ENCODE measurements at places on chromosomes 12 and 14.

- DNase-seq = no peak
Measured at GRCh38 chr12:132204793-132205270, 60.6 kb downstream of the NOC4L start.

- DNase-seq = peak; percentile 62
Measured at GRCh38 chr12:70180130-70180529, 63.1 kb upstream of the CNOT2 start.

DNA sequence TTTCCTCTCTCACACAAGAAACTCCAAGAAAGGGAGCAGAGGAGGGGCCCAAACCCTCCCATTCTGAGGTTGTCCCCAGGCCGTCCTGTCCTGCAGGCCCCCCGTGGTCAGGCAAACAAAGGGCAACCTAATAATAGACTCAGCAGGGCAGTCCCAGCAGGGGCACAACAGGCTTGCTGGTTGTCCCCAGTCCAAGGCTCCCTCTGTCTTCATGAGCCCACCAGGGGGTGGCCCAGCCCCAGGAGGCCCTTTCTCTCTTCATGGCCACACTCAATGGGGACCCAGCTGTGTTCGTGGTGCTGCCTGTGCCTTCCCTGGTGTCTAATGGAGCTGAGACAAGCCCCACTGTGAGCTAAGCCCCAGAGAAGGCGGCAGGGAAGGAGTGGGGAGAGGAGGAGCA, 359.9 kb downstream of the ADGRD1 start:
- no peak for DNase-seq

DNA sequence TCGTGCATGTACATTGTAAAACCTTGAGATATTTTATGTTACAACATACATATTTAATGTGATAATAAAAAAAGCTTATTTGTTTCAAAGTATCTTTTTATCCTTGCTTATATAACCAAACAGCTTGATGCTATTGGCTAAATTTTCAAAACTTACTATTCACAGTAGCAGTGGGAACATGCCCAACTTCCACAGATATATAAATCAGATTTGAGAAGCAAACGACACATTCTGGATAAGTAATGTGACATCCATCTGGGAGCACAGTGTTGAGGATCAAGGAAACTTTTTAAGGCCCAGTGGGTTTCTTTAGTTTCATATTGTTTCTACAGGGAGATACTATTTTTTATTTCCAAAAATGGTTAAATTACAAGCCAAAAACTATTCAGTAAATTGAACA, 350.7 kb downstream of the SEC23A start:
- DNase-seq = no peak

DNA sequence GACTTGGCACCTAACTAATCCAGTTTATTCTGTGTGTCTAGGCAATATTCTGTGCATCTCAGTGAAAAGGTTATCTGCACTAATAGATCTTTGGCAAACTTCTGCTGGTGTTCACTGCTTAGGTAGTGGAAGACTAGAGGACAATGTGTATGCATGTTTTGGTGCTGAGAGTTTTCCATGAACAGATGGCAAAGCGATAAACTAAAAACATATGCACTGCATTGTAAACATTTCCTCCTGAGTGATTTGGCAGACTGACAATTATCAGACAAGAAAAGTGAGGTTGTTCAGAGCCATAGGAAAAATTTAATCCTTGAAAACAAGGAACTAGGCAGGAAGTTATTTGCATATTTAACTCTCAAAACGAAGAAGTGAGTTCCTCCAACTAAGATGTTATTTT, 400.4 kb downstream of the ATP23 start:
- no peak for DNase-seq

DNA sequence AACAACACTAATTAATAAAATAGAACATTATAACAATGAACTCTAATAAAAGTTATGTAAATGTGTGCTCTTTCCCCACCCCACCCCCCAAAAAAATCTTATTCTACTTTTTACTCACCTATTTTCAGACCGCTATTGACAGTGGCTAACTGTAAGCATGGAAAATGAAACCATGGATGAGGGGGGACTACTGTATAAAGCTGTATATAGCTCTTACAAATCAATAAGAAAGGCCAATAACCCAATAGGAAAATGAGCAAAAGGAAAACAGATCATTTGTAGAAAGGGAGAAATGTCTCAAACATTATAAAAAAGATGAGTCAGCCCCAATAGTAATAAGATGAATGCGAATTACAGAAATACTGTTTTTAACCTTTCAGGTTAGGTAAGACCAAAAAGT, 27.4 kb downstream of the YEATS4 start:
- DNase-seq = no peak

GRCh38 chr14:39469094-39469710, 37.0 kb upstream of the FBXO33 start:
- no peak for DNase-seq

GRCh38 chr12:5085896-5086295, 42.2 kb downstream of the KCNA5 start:
- no peak for DNase-seq

- DNase-seq = no peak
Measured at GRCh38 chr14:54700717-54701116, 133.8 kb downstream of the SAMD4A start.

DNA sequence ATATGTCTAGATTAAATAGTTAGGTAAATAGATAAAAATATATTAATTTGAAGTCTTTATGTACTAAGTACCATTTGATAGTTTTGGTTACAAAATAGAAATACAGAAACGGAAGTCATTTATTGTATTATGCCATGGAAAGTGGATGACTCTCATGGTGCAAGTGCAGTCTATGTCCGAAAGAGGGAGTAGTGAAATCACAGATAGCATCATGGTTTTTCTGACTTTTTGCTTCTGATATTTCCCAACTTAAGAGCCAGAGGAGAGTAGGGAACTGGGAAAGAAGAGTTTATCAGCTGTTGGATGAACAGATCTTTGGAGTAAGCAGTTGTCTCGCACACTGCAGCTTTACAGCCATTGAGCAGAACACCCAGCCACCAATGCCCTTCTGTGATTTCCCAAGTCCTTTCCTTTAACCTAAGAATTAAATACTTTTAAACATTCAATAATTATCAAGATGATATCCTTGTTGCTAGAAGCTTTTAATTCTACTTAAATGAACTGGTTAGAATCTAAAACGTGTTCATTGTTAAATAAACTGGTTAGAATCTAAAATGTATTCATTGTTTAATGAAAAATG, 18.4 kb upstream of the SRGAP1 start:
- DNase-seq = no peak

DNA sequence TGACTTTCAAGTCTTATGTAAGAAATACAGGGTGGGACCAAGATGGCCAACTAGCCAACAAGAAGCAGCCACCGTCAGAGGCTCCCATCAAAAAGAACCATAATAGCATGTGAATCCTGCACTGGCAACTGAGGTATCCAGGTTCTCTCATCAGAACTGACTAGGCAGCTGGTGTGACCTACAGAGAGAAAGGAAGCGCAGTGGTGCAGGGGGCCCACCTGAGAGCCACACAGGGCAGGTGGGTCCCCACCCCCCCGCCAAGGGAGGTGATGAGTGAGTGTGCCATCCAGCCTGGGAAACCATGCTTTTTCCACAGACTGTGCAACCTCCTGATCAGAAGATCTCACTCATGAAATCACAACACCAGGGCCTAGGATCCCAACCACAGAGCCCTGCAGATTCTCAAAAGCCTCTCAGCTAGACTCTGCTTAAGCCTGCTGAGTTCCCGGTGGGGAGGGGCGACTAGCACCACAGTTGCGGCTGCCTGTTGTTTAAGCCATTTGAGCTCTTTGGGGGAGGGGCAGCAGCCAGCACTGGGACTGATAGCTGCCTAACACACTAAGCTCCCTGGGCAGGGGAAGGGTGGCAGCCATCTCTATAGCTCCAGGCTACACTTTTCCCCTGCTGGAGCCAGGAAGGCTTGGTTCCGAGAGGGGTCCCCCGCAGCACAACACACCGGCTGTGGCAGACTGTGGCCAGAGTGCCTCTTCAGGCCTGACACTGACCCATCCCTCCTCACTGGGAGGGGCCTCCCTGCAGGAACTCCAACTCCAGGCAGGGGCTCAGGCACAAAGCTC, 75.3 kb downstream of the GARIN6 start:
- DNase-seq = no peak

GRCh38 chr12:40734276-40734675, 42.0 kb downstream of the CNTN1 start:
- no peak for DNase-seq

DNA sequence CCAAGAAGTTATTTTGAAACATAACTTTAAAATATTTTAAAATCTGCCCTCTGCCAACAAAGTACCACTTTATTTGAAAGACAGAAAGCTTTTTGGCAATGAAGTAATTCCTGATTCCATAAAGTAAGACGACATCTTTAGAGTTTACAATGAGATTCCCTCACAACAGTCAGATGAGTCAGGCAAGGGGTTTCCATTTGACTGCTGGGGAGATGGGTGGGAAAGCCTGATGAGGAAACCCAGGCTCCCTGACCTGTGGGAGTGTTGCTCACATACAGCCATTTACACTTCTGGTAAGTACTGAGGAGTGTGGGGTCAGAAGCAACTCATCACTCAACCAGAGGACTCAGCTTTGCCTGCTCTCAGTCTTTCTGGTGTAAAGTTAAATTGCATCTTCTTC, 10.2 kb downstream of the KITLG start:
- DNase-seq = no peak

DNA sequence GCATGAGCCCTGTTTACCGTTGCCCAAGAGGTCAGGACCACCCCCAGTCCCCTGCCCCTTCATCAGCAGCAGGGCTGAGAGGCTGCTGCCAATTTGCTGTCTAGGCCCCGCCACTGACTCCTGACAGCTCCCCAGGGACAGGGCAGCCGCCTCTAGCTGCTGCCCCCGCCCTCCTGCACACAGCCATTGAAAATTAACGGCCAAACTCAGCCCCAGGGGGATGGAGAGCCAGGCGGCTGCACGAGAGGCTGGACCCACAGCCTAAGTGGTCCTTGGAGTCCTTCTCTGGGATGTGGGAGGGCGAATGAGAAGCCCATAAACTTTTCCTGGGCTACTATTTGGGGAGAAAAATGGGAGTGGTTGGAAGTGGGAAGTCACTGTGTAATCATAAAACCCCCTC, 4.6 kb downstream of the FOXN4 start:
- DNase-seq = no peak

- no peak for DNase-seq
Measured at GRCh38 chr12:104586351-104586919, 129.7 kb downstream of the CHST11 start.

GRCh38 chr12:116672842-116673516, 64.9 kb downstream of the SPRING1 start:
- DNase-seq = no peak

GRCh38 chr12:64006211-64006825, 161.8 kb downstream of the SRGAP1 start:
- DNase-seq = no peak

GRCh38 chr12:113266106-113266895, 45.0 kb downstream of the TPCN1 start:
- DNase-seq = no peak

DNA sequence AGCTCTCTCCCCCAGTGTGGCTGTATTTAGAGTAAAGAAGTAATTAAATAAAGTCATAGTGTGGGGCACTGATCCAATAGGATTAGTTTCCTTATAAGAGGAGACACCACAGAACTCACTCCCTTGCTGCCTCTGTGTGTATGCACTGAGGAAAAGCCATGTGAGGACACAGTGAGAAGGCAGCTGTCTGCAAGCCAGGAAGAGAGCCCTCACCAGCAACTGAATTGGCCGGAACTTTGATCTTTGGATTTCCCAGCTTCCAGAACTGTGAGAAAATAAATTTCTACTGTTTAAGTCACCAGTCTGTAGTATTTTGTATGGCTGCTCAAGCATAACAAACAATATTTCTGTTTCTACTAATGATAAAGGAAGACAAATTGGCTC, 368.7 kb upstream of the PRICKLE1 start:
- DNase-seq = no peak

GRCh38 chr14:89628521-89628920, 211.5 kb upstream of the FOXN3 start:
- DNase-seq = no peak

DNA sequence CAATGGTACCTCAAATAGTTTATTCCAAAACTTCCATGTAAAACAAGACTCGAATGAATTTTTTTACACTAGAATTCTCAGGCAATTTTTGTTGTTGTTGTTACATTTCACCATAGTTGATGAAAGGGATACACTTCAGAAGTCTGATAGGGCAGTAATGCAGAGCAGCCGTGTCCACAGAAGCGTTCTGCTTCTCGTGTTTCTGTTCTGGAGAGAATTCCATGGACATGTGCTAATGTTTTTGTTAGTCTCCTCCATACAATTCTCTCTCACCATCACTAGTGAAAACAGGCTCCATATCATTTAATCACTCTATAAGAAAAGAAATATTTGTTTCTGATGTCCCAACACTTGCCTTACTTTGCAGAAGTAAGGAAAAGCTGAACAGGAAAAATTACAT, 606.1 kb downstream of the SLC16A7 start:
- DNase-seq = no peak

- DNase-seq = no peak
Measured at GRCh38 chr14:89228921-89229639, 188.0 kb downstream of the FOXN3 start.

GRCh38 chr14:104600141-104600643, 4.4 kb downstream of the TMEM179 start:
- DNase-seq = peak; percentile 76

DNA sequence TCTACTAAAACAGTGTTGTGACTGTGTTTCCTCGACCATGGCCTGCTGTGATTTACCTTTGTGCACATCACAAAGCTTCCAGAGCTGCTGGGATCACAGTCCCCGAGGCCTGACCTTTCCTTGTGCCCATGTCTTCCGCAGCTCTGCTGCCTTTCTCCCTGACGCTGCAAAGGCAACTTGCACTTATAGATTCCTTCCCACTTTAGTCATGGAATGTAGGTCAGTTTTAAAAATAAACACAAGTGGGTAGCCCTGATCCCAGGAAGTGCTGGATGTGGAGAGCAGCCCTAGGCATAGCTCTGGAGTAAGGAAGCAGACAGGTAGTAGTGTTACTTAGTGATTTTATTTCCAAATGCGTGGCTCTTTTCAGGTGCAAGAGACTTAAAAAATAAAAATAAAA, 825.7 kb downstream of the AACS start:
- no peak for DNase-seq

DNA sequence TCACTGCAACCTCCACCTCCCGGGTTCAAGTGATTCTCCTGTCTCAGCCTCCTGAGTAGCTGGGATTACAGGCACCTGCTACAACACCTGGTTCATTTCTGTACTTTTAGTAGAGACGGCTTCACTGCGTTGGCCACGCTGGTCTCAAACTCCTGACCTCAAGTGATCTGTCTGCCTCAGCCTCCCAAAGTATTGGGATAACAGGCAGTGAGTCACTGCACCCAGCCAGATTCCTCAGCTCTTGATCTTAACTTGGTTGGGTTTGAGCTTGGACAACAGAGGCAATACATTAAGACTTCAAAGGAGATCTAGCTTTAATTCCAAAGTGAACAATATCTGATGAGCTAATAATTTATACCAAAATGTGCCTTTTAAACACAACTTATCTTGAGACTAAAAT, 5.6 kb downstream of the DAZAP2 start:
- no peak for DNase-seq

- no peak for DNase-seq
Measured at GRCh38 chr12:66964629-66965028, 285.8 kb upstream of the GRIP1 start.
